ENCODE measurements at places on chromosomes 6 and 20.

DNA sequence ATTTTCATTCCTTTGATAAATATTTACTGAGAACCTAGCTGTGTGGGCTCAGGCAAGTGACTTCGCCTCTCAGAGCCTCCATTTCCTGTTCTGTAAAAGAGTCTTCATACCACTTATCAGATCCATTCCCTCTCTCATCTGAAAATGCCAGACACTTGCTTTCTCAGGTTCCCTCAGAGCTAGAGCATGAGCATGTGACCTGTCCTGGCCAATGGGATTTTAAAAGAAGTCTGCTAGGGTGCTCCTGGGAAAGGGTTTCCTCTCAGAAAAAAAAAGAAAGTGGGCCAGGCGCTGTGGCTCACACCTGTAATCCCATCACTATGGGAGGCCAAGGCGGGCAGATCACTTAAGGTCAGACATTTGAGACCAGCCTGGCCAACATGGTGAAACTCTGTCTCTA, 5.3 kb downstream of the KCNB1 start:
- DNase-seq: no peak

DNA sequence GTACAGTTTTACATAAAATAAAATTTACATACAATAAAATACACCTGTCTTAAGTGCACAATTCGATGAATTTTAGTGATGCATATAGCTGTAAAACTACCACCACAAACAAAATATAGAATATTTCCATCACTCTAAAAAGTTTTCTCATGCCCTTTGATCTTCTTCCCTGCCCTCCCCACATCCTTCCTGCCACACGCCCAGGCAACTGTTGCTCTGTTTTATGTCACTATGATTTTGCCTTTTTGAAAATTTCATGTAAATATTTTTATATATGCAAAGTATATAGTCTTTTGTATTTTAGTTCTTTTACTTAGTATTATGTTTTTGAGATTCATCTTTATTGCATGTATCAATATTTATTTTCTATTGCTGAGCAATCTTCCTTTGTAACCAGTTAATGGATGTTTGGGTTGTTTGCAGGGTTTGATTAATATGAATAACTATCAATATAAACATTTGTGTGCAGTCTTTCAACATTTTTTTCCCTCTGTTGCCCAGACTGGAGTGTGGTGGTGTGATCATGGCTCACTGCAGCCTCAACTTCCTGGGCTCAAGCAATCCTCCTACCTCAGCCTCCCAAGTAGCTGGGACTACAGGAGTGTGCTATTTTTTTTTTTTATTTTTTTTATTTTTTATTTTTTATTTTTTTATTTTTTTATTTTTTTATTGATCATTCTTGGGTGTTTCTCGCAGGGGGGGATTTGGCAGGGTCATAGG, 23.8 kb upstream of the SAMHD1 start:
- no peak for DNase-seq

DNA sequence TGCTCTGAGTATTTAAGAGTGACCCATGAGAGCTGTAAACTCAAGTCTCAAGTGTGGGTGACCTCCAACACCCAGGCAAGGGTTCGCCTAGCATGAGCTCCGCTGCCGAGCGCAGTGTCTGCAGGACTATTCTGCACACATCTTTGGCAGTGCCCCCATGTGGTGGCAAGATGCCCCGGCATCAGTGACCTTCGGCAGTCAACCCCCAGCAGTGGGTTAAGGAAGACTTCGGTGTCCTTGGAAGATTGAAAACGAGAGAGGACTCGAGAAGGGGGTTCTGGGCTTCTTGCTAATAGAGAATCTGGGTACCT, 43.1 kb downstream of the RBM38 start:
- no peak for DNase-seq

DNA sequence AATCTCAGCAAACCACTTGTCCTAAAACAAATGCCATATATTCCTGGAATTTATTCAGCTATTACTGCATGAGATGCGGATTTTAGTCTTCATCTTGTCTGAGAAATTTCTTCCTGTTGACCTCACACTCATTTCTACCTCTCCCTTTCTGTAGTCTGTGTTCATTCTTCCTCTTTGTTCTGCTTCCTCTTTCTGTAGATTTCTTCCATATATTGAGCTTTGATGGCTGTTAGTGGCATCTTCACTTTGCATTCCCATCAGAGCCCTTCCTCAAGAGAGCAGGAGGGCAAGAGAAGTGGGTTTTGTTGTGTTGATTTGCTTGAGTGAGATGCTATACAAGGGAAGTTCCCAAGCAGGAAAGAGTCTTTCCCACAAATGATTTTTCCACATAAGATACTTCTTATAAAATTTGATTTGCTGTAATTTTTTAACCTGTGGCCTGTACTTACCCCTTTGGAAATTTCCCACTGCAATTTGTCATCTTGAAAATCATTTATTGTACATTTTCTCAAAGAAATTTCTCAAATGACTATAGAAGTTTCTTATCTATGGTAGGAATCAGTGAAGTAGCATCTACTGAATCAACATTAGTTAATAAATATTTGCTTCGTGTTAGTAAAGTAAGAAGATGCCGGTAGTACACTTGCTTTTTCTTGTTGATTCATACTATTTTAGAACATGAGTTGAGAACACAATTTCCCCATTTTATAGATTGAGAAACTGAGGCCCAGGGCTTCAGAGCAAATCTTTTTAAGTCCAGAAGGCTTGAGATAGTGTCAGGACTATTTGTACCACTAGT, 43.8 kb downstream of the MAP3K4 start:
- no peak for DNase-seq

- no peak for DNase-seq
Measured at GRCh38 chr6:13724182-13724581, 12.5 kb upstream of the RANBP9 start.

GRCh38 chr6:142987490-142987889, 42.5 kb upstream of the HIVEP2 start:
- no peak for DNase-seq

GRCh38 chr6:85685713-85686112, 43.0 kb upstream of the SYNCRIP start:
- DNase-seq: no peak

DNA sequence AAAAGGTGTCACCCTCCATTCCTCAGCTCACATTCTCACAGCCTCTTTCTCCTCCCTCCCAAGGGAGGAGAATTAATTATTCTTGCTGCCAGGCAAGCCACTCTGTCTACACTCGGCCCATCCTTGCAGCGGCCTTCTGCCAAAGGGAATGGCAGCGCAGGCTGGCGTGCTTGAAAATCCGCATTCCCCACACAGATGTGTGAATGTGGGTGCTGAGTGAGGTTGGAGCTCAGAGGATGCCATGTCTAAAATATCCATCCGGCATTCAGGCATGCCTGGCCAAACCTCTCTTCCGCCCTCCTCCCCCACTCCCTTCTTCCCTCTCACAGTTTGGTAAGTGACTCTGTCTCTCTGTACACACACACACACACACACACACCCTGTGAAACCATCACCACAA, 27.7 kb downstream of the PNPLA1 start:
- no peak for DNase-seq

- no peak for DNase-seq
Measured at GRCh38 chr6:15892369-15892768, 229.5 kb upstream of the DTNBP1 start.

DNA sequence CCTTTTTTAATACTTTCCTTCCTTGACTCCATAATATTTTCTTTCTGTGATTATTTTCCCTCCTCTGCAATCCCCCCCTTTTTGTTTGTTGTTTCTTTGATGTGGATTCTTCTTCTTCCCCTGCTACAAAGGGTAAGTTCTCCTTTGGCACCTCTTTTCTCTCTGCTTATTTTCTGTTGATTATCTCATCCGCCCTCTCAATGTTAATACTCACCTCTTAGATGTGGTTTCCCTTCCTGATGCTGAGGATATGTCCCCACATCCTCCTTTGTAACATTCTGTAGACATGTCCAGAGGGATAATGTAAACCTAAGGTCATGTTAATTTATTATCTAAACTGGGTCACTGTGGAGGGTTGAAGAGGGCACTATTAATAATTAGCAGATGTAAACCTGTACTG, 17.7 kb downstream of the FLRT3 start:
- no peak for DNase-seq

DNA sequence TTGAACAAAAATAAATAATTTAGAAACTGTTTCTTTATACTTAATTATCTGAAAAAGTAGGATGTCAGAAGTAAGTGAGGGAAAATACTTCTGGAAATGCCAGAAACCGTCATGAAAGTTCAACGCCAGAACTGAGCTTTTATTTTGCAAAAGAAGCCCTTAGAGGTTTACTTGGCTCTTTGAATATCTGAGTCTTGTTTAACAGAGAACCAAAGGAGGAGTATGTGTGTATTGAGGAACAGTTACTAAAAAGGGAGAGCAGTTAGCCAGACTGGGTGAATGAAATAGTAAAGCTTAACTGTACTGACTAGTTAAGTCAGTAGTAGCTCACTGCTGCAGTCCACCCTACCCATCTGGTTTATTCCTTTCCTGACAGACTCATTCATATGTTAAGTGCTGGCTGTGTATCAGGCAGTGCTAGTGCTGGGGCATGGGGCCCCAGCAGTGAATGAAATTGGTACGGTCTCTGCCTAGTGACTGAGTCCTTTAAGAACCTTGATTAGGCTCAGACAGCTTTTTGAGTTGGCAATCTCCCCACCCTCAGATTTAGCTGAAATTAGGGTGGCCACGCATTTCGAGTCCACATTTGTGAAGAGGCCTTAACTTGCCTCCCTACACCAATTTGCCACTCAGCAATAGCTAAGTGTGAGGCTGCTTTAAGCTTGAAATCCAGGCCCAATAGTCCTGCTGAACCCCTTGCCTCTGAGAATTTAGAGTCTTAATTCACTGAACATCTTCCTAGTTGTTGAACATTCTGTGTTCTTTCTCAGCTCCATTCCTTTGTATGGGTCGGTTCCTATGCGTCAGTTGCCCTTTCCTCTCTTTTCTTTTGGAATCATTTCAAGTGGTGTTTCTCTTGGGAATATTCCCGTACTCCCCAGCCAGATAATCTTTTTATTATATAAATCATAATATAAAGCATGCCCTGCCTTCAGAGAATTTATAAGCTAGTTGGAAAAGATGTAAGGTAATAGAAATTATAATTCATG, 20.2 kb downstream of the MAP3K4 start:
- DNase-seq: no peak

DNA sequence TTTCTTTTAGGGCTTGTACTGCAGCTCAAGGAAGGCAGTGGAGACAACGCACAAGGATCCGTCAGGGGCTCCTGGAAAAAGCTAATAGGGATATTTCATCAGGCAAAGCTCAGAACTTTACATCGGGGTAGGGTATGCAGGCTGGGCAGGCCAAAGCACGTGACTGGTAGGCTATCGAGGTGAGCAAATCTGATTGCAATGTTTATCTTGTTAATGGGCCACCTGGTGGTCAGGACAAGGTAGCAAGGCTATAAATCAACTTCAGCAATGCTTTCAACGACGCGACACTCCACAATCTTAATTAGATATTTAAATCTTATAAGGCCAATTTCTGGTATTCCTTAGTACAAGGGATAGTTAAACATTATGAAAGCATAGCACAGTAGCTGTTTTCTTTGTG, 1302.8 kb upstream of the EYS start:
- DNase-seq: no peak

DNA sequence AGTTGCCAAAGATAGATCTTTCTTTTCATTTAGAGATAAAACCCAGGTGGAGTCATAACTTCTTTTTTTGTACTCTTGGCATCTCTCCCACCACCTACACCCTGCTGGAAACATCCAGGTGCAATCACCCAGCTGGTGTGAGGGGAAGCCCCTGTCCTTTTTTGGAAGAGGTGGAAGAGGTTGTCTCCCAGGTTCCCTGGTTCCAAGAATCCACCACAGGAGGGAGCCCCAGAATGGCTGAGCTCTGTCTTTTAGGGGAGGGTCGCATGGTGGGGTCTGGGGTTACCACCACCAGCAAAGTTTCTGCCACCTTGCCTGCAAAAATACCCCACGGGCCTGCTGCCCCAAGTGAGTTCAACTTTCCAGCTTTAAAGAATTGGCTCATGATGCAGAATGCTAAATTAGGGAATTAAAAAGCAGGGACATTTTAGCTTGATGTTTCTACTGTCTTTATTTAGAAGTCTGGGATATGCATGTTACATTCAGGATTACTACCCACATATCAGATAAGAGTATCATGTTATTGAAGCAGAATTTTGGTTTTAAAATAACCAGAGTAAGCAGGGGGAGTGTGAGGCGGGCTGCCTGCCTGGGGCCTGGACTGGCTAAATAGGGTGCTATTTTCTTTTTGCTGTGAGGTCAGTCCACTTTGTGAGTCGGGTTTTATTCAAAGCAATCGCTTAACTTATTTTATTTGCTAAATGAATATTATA, 11.0 kb downstream of the SMOC2 start:
- no peak for DNase-seq

DNA sequence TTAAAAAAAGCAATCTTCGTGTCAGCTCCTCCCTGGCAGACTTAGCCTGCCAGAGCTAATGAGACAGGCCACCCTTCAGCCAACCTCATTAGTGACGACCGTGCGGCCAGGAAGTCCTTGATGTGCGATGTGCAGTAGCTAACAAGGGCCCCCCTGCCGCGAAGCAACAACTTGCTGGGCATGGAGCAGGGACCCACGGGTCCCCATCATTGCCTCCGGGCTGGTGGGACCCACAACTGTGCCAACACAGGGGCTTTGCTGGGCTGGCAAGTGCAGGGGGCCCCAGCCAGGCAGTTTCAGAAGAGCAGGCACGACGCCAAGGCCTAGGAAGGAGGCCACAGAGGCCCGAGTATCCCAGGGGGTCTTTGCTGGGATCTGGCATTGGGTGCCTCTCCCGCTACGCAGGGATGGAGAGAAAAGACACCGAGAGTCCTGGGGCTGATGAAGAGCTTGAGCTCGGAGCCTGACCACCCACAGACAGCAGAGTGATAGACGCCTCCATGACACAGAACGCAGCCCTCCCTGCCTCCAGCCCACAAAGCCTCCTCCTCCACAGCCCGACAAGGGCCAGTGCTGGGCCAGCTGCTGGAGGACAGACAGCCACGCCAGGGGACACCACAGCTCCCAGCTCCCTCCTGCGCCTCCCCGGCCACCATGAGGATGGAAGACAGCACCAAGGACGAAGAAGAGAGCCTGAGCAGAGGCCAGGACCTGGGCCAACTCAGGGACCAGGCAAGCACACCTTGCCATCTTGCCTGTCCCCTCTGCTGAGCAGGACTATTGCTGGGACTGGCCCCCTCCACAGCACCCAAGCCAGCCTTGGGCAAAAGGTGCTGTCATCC, 96.6 kb downstream of the YTHDF1 start:
- DNase-seq: no peak

GRCh38 chr20:4280731-4281130, 265.4 kb upstream of the RNF24 start:
- DNase-seq: no peak

GRCh38 chr6:131909408-131910218, 41.6 kb downstream of the CCN2 start:
- DNase-seq: peak; percentile 47

- no peak for DNase-seq
Measured at GRCh38 chr20:17295991-17296390, 69.2 kb downstream of the PCSK2 start.

- DNase-seq: no peak
Measured at GRCh38 chr6:15602154-15602553, 60.7 kb downstream of the DTNBP1 start.

- no peak for DNase-seq
Measured at GRCh38 chr20:44765701-44766347, 20.2 kb downstream of the KCNK15 start.

GRCh38 chr6:52399511-52400312, 20.4 kb upstream of the EFHC1 start:
- no peak for DNase-seq
